ENCODE measurements at places on chromosomes 16 and 17. TPM values are rescaled to one million over a fixed set of nuclear protein-coding genes. Genes with fewer than 3 reads are reported as not detected.

The CDRT15L2 gene
- not detected for polyA plus RNA-seq

The TRAPPC2L gene
- 52.2 TPM for polyA plus RNA-seq

The ABCA6 gene
- 15.5 TPM for polyA plus RNA-seq

The PYY gene
- polyA plus RNA-seq = not detected

The TAC4 gene
- 1.8 TPM for polyA plus RNA-seq

The PRRT2 gene
- 14.4 TPM for polyA plus RNA-seq

The SLC16A6 gene
- polyA plus RNA-seq = 0.57 TPM

The LRRC45 gene
- 8.4 TPM for polyA plus RNA-seq

The C17orf78 gene
- not detected for polyA plus RNA-seq

The HIGD1B gene
- polyA plus RNA-seq = 4.2 TPM

The VAT1L gene
- polyA plus RNA-seq = 6.7 TPM

The TMEM94 gene
- 54.0 TPM for polyA plus RNA-seq

The CASKIN1 gene
- 2.3 TPM for polyA plus RNA-seq

The SLC12A3 gene
- polyA plus RNA-seq = 0.11 TPM

The ADAP2 gene
- polyA plus RNA-seq = 5.1 TPM

The GNAO1 gene
- polyA plus RNA-seq = 1.0 TPM

The NUDT7 gene
- polyA plus RNA-seq = 7.5 TPM

The PLA2G10 gene
- 0.47 TPM for polyA plus RNA-seq

The TBC1D3H gene
- not detected for polyA plus RNA-seq

The DNAI2 gene
- polyA plus RNA-seq = 0.14 TPM

The KRT38 gene
- not detected for polyA plus RNA-seq

Data from forelimb muscle (tissue), 1 donor.